ENCODE measurements at places on chromosomes 12 and 14. TPM values are rescaled to one million over a fixed set of nuclear protein-coding genes. Genes with fewer than 3 reads are reported as not detected.

- DNase-seq: no peak
These were observed 46.0 kb upstream of the ISM2 start for GRCh38 chr14:77544571-77544970.

- no peak for DNase-seq
These were observed 10.8 kb downstream of the PLA2G1B start for GRCh38 chr12:120316798-120317223.

GRCh38 chr12:106227641-106228319, 20.0 kb downstream of the CKAP4 start:
- DNase-seq: no peak

DNA sequence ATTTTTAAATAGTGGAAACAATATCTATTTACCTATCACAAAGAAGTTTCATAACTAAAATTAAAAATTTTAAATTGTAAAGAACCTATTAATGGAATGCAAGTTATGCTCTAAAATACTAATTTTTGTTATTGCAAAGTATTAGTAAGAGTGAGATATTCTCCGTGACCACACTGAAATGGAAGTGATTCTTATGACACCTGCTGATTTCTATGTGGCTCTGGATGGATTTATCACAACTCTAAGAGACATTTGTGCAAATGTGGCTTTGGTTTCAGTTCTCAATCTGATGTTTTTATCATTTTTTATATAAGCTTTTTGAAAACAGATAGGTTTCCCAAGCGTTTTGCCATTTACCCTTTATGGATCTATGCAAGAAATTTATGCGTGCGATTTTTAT, 497.8 kb downstream of the NAV3 start:
- no peak for DNase-seq

DNA sequence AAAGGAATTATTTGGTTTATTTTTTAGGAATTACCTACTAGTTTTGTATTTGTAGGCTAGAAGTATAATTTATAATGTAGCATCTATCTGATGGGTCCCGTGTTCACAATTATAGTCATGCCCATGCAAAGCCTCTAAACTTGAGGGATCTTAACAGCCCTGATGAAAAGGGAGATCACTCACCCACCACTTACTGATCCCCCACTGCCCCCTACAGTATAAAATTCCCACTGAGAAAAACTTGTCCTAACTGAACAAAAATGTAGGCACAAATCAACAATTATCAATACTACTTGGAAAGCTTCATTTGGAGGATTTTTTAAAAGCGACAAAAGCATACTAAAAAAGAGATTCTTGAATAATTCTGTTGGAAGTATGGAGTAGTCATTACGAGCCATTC, 21.0 kb downstream of the WIF1 start:
- DNase-seq: no peak

DNA sequence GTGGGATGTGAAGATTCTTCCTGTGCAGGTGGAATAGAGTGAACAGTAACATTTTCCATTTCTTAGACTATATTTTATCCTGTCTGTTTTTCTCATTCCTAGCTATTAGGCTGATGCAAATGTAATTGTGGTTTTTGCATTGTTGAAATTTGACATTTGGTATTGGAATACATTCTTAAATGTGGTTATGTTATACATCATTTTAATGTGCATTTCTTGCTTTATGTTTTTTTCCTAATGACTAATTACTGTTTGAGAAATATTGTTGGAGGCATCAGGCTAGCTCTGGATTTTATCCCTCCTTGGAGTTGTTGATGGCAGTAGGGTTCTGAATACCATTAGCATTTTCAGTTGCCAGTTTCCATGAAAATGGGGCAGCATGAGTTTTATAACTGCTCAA, 75.9 kb upstream of the GNG2 start:
- DNase-seq: no peak

GRCh38 chr12:31017535-31017934, 56.1 kb upstream of the DDX11 start:
- no peak for DNase-seq

GRCh38 chr12:5222729-5223128, 179.1 kb downstream of the KCNA5 start:
- DNase-seq: no peak

DNA sequence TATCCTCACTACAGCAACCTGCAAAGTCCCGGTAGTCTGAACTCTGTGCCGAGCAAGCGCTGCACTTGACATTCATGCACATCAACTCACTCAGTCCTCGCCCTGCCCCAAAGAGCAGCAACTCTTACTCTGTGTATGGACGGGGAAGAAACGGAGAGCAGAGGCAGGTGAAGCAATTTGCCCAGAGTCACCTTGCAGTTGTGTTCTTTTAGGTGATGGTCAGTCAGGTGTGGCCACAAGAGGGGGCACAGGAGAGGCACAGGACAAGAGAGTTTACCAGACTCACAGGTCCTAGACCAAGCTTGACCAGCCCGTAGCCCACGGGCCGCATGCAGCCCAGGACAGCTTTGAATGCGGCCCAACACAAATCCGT, 39.1 kb downstream of the TSPAN11 start:
- no peak for DNase-seq

DNA sequence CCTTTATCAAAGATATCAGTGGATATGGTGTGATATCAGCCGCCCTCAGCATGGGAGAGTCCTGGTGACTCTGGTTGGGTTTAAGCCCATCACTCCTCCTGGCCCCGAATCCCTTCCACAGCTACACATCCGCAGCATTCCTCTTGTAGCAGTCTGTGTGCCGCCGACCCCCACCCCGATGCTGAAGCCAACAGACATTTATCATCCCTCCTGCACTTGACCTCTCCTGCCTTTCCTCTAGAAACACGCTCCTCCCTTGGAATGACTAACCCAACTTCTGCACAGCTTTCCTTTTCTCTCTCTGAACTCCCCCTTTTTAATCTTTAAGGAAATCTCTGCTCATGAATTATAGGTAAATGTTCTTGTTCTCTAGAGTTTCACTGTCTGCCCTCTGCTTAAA, 250.9 kb upstream of the FOXN3 start:
- no peak for DNase-seq

- no peak for DNase-seq
These were observed 47.9 kb downstream of the WDR20 start for GRCh38 chr14:102187568-102188001.

CELA1 gene
- not detected for polyA plus RNA-seq

ACVRL1 gene
- polyA plus RNA-seq: 63.8 TPM

CDK2 gene
- polyA plus RNA-seq: 24.9 TPM

PRPH gene
- 2.3 TPM for polyA plus RNA-seq

Data from muscle of leg (tissue), 16 donors.